Endothelial cell of umbilical vein (primary cell): ENCODE measurements at places on chromosomes 7 and 10. TPM values are rescaled to one million over a fixed set of nuclear protein-coding genes. Genes with fewer than 3 reads are reported as not detected.

Gene OPN4
- not detected in 2 replicates for polyA plus RNA-seq

Gene HMX2
- polyA plus RNA-seq, result not detected in 2 replicates

Gene NKX2-3
- polyA plus RNA-seq, result not detected in 2 replicates

Gene FERD3L
- not detected in 2 replicates for polyA plus RNA-seq

Gene DNAJC12
- polyA plus RNA-seq, result 0.27 and 0.54 TPM in 2 replicates

Gene NOD1
- polyA plus RNA-seq, result 22.1 and 23.2 TPM in 2 replicates
